ENCODE measurements at places on chromosomes 4 and X. TPM values are rescaled to one million over a fixed set of nuclear protein-coding genes. Genes with fewer than 3 reads are reported as not detected.

GRCh38 chrX:10142041-10142599 lies 14.7 kb upstream of the CLCN4 start:
- no peak for DNase-seq

DNA sequence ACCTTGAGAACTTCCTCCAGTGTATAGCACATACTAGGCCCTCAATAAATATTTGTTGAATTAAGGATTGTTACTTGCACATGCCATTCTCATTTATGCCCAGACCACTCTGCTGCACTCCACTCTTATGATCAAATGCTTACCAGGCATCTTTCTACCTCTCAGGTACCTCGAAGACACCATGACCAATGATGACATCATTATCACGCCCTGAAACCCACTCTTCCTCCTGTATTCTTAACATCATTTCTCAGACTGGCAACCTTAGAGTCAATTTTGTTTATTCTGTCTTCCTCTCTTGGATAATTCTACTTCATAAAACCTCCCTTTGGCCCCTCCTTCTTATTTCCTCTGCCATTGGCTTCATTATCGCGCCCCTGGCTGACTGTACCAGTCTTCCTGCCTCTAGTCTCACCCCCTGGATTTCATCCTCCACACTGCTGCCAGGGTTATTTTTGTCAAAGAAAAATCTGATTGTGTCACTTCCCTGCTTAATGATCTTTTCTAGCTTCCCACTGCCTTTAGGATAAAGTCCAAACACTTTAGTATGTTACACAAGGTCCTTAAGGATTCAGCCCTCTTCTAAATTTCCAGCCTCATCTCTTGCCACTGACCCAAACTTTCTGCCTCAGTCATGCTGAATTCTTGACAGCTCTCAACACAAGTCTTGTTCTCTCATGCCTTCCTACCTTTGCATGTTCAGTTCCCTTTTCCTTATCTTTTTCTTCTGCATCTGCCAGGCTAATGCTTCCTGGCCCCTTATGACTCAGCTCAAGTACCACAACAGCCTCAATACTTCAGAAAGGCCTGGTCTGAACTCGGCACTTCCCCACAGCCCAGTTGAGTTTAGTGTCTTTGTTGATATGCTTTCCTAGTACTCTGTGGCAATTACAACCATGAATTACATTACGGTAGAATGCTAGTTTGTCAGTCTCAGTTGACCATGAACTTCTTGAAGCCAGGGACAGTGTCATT lies 45.8 kb downstream of the HDAC8 start:
- DNase-seq: no peak

GRCh38 chr4:187268940-187269339 lies 545.3 kb upstream of the FAT1 start:
- no peak for DNase-seq

DNA sequence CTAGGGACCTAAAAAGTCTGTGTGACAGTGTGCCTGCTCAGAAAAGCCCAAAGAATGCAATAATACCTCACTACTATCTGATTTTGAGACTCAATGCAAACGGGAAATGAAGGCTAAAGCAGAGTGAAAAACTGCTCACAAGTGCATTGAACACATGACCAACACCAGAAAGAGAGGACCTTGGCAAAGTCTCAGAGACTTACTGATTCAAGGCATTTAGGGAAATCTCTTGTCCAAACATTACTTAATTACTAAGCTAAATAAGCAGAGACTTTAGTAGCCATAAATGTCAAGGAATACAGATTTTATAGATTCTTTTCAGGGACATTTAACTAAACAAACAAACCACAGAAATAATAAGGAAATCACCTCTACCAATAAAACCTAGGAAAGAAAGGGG lies 916.0 kb downstream of the FSTL5 start:
- no peak for DNase-seq

GRCh38 chr4:122814426-122814825 lies 12.2 kb upstream of the FGF2 start:
- no peak for DNase-seq

DNA sequence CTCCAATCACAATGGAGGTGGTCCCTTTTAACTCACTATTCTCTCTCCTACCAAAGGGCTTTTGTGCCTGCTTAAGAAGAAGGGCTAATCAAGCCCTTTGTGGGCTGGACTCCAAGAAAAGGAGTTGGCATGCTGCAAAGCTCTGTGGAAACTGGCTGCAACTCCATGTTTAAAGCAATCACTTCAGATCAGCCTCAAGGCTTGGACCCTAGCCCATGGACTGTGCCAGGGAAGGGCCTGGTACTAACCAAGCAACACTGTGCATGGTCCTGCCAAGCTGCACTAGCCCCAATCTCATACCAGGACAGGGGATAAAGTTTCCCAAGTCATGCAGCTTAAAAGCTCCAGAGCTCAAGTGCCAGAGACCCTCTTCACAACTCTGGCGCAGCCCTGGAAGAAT lies 86.7 kb downstream of the ATP8A1 start:
- DNase-seq: no peak

- DNase-seq: peak; percentile 20
Measured at GRCh38 chrX:2610246-2611170, 80.6 kb upstream of the CD99 start.

GRCh38 chr4:113116414-113117357 lies 67.2 kb downstream of the ANK2 start:
- peak; percentile 25 for DNase-seq

Gene DCK
- total RNA-seq: 17.1 TPM

Gene SSX2B
- total RNA-seq: not detected

Gene RASSF6
- total RNA-seq: 4.1 TPM
